K562 (cell line): ENCODE measurements at places on chromosomes 7 and 10.
A peak's percentile ranks its signal among the peaks of the same experiment; 100 is the strongest.

DNA sequence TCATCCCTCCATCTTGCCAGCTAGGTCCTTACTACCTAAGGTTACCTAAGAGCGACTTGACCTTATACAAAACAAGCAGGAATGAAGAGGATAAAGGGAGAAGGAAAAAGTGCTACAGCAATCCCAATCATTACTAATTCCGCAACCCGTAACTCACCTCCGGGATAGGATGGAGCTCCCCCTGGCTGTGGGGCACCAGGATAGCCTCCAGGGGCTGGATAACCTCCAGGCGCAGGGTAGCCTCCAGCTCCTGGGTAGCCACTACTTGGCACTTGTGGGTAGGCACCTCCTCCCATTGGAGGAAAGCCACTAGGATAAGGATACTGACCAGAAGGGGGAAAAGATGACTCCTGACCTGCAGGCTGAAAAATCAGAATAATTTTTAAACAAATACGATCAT lies 15.8 kb downstream of the ANXA7 start:
- peak; percentile 50 for DNase-seq

- DNase-seq, result no peak
These were observed 130.3 kb upstream of the POT1 start for GRCh38 chr7:125059861-125060456.

DNA sequence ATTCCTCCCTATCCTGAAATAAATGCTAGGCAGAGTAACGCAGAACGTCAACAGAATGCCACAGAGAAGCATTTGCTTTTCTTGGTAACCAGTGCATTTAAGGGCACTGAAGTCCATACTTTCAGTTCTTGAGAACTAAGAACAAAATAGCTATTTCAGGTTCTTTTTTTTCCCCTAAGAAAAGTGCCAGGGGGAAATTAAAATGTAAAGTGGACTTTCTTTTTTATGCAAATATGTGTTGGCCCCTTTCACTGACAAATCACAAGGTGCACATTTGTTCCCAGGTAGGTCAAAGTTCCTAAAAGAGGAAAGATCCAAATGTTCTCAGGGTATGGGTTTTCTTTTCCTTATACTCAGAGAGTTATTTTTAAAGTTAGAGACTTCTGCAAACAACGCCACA lies 151.5 kb downstream of the HPSE2 start:
- no peak for DNase-seq

DNA sequence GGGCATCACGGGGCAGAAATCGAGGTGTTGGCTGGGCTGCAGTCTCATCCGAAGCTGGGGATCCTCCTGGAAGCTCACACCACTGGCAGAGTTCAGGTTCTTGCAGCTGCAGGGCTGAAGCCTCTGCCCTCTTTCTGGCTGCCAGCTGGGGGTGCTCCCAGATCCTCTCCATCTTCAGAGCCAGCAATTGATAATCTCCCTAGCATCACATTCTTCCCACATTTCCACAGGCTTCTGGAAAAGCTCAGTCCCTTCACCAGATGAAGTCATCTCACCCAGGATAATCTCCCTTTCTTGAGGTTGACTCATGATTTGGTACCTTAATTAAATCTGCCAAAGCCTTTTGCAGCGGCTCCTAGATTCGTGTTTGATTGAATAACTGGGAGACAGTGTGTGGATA lies 55.2 kb downstream of the NRP1 start:
- no peak for DNase-seq

DNA sequence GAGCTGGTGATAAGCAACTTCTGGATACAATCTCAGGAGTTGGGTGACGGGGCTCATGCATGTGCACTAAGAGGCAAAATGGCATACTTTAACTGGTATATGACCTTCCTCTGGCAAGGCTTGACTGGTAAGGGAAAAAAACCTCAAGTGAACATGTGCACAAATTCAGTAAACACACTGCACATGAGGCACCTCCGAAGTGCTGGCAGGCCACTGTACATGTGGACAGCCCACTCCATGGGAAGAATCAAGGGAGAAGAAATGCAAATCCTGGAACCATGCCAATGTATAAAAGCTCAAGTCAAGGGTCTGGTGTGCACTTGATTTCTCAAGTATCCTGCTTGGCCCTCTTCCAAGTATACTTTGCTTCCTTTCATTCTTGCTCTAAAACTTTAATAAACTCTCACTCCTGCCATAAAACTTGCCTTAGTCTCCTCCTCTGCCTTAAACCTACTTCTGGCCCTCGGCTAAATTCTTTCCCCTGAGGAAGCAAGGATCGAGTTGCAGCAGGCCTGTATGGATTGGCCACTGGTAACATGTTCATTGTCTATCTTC lies 167.2 kb downstream of the RAMP3 start:
- no peak for DNase-seq

DNA sequence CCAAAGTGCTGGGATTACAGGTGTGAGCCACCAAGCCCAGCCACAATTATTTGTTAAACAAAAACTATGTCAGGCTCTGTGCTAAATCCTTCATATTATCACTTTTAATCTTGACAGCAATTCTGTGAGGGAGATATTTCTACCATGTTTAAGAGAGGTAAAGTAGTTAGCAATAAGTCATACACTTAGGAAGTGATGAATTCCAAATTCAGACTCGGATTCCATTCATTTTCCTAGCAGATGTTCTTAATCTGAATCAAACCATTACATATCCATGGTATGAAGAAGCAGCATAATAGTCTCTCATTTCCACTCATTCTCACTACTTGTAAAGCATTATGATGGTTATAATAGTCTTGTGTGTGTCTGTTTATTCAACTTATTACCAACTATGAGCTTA lies 2.9 kb upstream of the CD36 start:
- no peak for DNase-seq
